Stimulated activated CD8-positive, alpha-beta memory T cell treated with anti-CD3 and anti-CD28 coated beads, Interleukin-4, amount 100 ng/mL, for 1 hour (primary cell): ENCODE measurements at places on chromosomes 7 and 10.

GRCh38 chr7:6234384-6234783 is 38.0 kb downstream of the CYTH3 start:
- no peak for DNase-seq

GRCh38 chr7:57370066-57370738 is 79.8 kb upstream of the ZNF716 start:
- no peak for DNase-seq

GRCh38 chr7:8384901-8385300 is 48.5 kb upstream of the NXPH1 start:
- DNase-seq = no peak

DNA sequence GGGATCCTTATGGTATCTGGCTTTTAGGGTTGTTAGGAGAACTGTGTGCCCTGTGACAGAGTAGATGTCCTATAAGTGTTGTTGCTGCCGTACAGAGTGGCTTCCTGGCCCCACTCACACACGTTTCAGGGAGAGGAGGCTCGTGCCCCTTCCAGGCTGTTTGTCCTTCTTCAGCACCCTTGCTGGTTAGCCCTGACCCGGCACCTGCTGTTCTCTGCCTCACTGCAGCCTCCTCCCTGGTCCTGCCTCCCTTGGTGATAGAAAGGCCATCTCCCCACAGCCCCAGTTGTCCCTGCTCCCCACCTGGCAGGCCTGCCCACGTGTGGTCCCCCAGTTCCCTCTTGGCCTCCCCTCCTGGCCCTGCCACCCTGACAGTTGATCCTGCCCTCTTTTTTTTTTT is 2.3 kb downstream of the CLIP2 start:
- no peak for DNase-seq

GRCh38 chr7:84633-85020 is 107.7 kb upstream of the FAM20C start:
- DNase-seq = no peak

GRCh38 chr7:27901028-27901760 is 161.2 kb downstream of the TAX1BP1 start:
- no peak for DNase-seq

GRCh38 chr10:86651021-86651471 is 3.3 kb upstream of the OPN4 start:
- no peak for DNase-seq

DNA sequence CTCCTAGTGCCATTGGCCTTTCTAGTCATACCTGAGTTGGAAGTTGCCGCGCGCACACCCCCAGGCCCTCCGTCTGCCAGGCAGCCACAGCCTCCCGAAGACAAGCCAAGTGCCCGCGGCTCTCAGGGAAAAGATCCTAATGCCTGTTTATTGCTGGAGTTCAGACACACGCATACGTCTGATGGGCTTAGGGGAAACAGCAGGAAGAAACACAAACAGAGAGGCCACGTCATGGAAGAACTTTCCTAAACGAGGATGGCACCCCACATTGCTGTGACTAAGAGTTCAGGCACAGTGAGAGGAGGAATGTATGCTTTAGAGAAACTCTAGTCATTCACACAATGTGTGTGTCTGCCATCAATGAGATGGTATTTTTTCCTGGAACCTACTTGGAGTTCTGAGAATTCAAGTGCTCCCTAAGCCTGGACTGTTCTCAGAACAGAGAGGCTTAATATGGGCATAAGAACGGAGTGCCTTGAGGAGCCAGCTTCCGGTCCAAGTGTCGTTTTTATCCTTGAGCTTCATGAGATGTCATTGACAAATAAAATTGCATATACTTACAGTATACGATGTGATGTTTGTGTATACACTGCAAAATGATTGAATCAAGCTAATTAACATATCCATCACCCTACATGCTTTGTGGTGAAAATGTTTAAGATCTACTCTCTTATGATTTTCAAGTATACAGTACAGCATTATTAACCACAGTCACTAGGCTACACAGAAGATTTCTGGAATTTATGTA is 11.6 kb upstream of the RBP3 start:
- DNase-seq = no peak

- DNase-seq = no peak
These were observed 104.3 kb downstream of the PRKG1 start for GRCh38 chr10:51178634-51179033.

- no peak for DNase-seq
These were observed 236.3 kb upstream of the LRRN3 start for GRCh38 chr7:110854651-110855050.

GRCh38 chr10:17793823-17794644 is 15.1 kb upstream of the MRC1 start:
- no peak for DNase-seq

DNA sequence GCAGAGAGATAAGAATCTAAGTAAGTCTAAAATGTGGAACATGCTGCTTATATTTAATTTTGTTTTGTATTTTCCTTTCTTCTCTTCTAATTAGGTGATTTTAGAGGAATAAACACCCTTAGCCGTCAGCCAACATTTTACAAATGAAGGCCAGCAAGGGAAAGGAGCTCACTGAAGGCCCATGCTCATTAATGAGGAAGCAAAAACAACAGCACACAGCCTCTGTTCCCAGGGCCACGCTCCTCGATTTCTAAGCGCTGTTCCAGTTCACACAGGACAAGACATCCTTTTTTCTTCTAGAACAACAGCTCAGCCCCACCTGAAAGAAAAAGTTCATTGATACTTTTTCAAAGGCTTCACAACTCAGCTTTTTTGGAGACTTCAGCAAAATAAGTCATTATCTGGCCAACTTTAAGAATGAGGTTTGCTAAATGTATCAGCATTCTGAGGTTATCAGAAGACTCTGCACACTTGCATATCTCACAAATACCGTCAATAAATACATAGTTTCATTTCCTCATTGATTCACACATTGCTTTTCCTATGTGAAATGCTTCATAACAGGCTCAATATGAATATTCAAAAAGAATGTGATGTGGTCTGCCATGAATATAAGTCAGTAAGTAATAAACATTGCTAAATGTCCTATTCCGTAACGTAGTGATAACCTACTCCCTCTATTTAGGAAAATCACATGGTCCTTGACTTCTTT is 34.8 kb upstream of the SFMBT2 start:
- no peak for DNase-seq
